CD8-positive, alpha-beta memory T cell (primary cell): ENCODE measurements at places on chromosomes 2 and 18.

GRCh38 chr18:51278045-51278649 is 80.7 kb upstream of the MEX3C start:
- DNase-seq: no peak

GRCh38 chr2:221655300-221655699 is 83.2 kb upstream of the EPHA4 start:
- no peak for DNase-seq

DNA sequence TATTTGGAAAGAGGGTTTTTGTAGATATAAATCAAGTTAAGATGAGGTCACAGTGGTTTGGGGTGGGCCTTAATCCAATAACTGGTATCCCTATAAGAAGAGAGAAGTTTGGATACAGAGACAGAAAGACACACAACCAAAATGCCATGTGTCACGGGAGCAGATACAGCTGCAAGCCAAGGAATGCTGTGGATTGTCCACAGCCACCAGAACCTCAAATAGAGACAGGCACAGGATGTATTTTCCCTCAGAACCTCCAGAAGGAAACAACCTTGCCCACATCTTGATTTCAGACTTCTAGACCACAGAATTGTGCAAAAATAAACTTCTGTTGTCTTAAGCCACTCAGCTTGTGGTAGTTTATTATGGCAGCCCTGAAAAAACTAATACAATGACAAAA is 105.5 kb downstream of the GCA start:
- no peak for DNase-seq

DNA sequence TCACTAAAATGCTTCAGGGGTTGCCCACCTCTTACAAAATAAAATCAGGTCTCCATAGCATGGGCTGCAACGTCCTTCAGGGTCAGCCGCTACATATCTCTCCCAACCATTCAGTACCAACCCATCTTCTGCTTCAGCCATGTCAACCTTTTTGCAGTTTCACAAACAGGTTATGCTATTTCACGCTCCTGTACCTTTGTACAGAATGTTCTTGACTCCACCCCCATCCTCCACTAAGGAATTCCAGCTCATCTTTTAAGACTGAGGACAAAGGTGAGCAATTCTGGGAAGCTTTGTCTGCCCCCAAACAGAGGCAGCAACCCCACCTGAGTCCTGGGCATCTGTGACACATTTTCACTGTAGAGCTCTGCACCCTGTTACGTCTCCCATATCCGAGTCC is 8.8 kb upstream of the EVA1A start:
- no peak for DNase-seq

- no peak for DNase-seq
Measured at GRCh38 chr2:174788291-174788929, 24.1 kb upstream of the CHRNA1 start.

- DNase-seq: no peak
Measured at GRCh38 chr2:143933946-143934569, 585.9 kb downstream of the ZEB2 start.

DNA sequence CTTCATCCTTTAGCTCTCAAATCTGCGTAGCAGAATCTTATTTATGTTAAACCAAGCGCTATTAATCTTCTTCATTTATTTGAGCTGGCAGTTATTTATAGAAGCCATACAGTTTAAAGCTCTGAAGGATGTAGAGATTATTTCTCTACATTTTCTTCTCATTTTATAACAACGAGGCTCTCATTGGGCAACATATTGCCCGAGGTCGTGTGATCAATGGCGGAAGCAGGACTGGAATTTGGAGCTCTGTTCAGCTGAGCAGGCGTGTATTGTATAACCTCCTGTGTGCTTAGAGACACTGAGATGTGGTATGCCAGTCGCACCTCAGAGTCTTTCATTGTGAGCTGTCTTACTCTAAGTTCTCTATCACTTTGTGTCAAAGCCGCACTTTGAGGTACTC is 17.5 kb upstream of the DRC1 start:
- DNase-seq: no peak

GRCh38 chr2:211434773-211435172 is 878.4 kb downstream of the CPS1 start:
- no peak for DNase-seq

DNA sequence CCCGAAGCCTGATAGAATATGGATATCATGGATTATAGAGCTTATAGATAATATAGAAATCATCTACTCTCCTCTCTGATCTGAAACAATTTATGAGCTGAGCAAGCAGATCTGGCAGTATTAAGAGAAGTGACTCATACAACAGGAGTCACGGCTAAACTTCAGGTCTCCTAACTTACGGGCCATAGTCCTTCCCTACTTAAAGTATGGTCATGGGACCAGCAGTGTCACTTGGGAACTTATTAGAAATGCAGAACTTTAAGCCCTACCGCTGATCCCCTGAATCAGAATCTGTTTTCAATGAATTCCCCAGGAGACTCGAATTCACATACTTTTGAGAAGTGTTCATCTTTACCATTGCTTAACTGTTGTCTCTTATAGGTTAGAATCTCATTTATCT is 195.7 kb upstream of the FANCL start:
- no peak for DNase-seq

DNA sequence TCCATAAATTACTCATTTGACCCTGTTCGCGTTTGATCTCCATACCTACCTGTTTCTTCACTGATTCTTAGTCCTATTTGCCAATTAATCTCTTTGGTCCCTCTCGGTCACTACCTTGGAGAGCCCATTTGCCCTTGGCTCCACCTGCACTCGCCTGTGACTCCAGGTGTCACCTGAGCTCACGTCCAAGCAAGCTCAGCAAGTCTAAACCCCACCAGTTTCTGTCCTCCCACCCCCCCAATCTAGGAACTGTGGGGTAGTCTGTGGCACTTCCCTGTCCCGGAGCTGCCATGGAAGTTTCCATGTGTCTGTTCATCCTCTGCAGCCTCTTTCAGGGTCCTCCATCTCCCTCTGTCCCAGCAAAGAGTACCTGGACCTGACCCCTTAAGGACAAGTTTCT is 68.1 kb upstream of the BCL2L11 start:
- no peak for DNase-seq

DNA sequence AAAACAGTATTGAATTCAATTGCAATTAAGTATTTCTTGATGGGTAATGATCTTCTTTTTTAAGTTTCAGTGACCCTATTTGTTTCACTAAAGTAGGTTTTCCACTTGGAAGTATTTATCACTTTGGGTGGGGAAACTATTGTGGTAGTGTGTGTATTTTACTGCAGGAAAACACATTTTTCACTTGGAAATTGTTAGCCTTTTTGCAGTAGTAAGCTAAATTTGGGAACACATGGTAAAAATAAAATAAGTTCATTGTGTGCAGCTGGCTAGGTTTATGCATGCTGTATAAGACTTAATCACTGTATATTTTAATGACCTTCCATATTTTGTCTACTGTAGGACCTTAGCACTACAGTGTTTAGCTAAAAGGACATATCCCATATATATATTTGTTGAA is 28.5 kb upstream of the RTTN start:
- DNase-seq: no peak

- DNase-seq: no peak
Measured at GRCh38 chr2:23480957-23481797, 96.2 kb downstream of the KLHL29 start.
